ENCODE measurements at places on chromosomes 5 and 9.

DNA sequence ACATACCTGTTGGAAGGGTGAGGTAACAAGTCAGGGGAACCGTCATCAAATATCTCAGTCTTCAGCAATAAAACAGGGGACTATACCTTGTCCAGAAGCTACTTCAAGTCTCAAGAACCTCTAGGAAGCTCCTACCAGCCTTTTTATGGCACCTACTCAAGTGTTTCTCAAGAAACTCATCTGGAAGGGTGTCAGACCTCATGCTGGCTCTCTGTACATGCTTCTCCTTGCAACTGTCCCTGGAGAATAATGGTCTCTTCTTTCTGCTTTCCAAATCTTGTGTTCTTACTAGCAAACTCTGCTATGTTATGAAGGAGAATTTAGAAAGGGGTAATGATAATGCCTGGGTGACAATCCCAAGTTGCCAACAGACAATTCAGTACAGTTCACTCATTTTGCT is 8.3 kb upstream of the PTAR1 start:
- no peak for DNase-seq

DNA sequence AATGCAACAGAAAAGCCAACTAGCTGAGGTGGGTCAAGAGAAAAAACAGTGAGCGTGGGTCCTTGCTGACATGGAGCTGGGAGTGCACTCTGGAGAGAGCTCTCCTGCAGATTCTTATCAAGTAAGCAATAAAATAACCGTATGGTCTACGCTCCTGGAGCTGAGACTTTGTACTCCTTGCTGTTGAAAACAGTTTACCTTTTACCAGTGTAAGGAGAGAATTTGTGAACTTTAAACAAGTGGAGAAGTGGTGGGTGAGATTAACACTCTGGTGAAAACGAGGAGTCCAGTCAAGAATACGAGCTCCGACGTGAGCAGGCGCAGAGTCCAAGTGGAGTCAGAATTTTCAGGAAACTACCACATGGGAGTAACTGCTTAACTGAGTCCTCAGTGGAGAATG is 156.1 kb upstream of the ERCC6L2 start:
- no peak for DNase-seq

GRCh38 chr5:34928267-34928666 is 1.1 kb upstream of the DNAJC21 start:
- DNase-seq, result no peak

DNA sequence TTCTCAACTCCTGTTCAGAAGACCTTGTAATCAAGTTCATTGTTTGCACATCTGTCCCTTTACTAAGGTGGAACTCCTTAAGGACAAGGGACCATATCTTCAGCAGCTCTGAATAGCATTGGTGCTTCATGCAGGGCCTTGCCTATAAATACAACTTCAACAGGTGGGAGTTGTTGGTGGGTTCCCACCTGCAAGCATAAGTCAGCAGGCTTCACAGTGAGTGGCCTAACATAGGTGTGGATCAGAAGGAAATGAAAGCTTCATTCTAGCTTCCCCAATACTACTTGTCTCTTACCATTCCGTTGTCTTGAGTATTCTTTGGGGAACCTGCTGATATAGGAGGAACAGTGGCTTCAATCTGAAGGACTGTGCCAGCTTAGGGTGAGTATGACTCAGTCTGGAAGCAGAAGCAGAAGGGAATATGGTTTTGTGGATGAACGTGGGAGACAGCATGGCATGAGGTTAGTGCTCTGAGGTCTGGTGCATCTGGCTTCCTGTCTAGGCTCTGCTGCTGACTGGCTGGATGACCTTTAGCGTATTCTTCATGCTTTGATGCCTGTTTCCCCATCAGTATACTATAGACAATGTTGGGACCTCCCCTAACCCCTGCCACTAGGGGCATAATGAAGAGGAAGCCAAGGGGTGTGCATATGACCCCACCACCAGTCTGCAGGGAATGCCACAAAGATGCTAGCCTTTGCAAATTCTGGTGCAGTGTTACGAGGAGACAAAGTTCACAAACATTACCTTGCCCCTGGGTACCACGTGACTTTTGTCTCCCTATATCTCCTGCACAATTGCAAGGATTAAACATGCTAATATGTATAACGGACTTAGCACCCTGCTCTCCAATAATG is 192.3 kb downstream of the PALM2AKAP2 start:
- DNase-seq, result peak; percentile 20

DNA sequence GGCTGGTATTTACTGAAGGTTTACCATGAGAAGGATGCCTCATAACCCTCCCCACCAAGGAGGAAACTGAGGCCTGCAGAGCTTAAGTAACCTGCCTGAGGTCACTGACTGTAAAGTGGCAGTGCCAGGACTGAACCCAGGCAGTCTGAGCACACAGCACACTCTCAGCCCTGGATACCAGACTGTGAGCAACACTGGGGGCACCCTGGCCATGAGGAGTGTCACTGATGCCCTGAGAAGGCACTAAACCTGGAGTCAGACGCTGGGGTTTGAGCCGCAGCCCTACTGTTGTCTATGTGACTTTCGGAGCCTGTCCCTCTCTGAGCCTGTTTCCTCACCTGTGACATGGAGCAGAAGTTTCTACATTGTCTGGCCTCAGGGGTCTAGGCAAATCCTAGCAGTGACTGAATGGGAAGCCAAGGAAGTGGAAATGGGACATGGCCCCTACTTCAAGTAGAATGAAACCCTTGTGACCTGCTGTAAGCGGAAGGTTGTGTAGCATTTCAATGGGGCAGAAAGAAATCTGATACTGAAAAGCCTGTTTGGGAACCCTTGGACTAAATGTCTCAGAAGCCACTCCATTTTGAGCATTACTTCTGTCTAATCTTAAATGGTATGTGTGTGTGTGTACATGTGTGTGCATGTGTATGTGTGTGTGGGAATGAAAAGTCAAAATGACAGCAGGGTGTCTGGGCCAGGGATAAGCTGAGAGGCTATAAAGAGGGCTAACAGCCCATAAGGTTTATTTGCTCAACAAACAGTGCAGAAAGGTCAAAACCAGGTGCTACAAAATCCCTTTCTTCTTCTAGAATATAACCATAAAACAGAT is 36.0 kb downstream of the B4GALT1 start:
- no peak for DNase-seq

- no peak for DNase-seq
Observed at GRCh38 chr9:132239999-132240840, 78.4 kb downstream of the NTNG2 start.

DNA sequence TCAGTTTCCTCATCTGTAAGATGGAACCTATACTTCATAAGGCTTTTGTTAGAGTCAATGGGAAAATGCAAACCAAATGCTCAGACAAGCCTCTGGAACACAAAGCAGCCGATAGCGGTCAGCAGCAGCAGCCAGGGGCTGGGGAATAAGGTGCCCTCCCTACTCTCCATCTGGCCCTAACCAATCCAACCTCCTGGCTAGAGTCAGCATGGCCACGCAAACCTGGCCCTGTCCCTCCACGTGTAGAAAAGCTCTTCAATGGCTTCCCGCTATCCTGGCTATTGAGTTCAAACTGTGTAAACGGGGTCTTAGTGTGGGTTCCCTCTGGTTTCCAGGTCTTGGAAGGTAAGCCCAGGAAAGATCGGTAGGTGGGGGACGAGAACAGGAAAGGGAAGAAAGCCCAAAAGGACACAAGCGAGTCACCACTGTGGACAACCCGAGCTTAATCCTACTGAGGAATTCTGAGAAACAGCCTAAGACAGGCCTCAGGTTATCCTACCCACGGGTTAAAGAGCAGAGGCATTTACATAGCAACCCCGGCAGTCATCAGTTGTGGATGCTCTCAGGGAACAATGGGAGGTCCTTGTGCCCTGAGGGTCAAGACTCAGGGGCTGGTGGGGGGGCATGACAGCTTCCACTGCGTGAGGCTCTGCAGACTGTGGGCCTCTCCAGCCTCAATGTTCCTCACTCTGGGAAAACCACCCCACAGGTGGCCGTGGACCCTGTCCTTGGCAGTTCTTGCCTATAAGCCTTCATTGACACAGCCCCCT is 30.9 kb downstream of the FABP6 start:
- no peak for DNase-seq

DNA sequence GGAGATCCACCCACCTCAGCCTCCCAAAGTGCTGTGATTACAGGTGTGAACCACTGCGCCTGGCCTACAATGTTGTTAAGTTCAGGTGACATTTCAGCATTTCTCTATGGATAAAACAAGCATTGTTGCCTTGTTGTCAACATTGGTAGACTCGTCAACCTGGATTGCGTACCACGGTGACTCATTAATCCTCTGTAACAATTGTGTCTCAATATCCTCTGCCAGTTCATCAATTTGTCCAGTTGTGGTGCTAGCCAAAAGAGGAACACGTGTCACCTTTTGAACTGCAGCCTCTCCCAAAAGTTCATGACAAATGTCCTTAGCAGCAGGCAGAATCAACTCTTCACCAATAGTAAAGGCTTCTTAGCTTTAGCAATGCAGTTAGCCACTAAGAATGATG is 46.3 kb upstream of the LARP1 start:
- peak; percentile 44 for DNase-seq
